ENCODE measurements at places on chromosomes 2 and 18.

DNA sequence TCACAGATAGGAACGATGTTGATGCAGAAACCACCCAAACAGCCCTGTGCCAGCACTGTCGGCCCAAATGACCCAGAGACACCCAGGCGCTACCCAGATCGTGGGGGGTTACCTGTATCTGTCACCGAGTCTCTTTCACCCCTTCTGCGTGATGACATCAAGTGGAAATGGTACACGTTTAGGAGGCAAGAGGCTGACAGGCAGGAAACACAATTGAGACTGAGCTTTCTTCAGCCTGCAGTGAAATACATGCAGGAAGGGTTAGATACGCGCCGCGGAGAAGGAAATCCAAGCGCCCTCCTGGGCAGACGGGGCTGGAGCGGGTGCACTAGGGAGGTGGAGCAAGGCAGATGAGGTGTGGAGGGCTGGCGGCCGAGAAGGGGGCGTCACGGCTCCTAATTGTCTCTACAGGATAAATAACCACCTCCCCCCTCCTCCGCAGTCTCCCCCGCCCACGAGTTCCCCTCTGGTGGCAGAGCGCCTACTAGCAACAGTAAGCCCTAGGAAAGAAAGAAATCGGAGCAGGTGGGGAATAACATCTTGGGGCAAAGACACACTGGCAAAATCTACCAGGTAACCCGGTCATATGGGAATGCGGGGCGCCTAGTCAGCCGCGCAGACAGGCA, at the start of gene RNF152:
RNF152 (minus strand) TSS at position 325 of the 626 bp plus-strand sequence. CDS start 76,544 bp downstream, outside the sequence.
- no peak for DNase-seq

- DNase-seq = no peak
Measured at GRCh38 chr18:46333431-46334135, 229.4 kb downstream of the HAUS1 start.

DNA sequence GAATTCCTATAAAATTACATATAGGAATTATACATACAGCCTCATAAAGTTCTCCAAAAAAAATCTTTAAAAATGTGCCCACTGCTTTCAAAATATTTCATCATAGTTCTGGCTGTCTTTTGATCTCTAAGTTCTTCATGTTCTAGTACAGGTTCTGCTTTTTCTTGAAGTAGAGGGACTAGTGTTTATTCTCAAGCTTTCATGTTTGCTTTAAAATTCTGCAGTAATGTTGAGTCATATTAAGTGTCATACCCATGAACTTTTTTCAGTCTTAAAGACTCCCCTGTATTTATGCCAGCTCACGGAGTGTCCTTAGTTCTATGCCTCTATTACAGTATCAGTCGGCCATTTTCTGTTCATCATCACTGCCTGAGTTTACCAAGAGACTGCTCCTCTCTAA, 54.8 kb upstream of the CCDC141 start:
- no peak for DNase-seq

GRCh38 chr2:19933351-19933981, 31.7 kb upstream of the TTC32 start:
- DNase-seq = peak; percentile 21

- DNase-seq = no peak
Measured at GRCh38 chr2:12651641-12652040, 65.1 kb upstream of the TRIB2 start.

- no peak for DNase-seq
Measured at GRCh38 chr18:40529478-40529877, 1425.6 kb upstream of the PIK3C3 start.

DNA sequence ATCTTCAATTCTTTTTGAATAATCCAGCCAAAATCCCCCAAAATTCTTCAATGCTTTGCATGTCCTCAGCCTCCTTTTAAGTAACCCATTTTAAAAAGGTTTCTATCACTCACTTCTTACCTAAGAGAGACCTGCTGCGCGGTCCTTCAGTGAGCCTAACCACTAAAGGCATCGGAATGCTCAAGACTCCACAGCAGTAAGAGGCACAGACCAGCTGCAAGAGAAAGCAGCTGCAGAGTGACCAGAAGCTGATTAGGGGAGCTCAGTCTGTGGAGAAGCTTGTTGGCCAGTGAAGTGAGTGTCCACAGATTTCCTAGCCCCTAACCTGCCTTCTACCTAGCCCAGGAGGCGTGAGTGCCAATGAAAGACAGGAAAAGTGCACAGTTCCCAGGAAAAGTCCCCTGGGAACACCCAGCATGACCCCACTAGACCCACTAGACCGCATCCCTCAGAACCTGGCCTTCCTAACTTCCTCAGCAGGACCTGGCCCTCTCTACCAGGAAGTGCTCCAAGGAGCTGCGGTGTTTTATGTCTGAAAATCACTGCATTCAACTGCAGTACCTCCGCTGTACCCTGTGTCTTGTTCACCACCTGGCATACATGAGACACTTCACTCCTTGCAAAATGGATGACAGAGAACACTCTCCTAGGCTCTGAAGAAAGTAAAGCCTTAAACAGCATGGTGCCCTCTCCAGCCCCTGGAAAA, 10.1 kb downstream of the MBOAT2 start:
- DNase-seq = no peak

DNA sequence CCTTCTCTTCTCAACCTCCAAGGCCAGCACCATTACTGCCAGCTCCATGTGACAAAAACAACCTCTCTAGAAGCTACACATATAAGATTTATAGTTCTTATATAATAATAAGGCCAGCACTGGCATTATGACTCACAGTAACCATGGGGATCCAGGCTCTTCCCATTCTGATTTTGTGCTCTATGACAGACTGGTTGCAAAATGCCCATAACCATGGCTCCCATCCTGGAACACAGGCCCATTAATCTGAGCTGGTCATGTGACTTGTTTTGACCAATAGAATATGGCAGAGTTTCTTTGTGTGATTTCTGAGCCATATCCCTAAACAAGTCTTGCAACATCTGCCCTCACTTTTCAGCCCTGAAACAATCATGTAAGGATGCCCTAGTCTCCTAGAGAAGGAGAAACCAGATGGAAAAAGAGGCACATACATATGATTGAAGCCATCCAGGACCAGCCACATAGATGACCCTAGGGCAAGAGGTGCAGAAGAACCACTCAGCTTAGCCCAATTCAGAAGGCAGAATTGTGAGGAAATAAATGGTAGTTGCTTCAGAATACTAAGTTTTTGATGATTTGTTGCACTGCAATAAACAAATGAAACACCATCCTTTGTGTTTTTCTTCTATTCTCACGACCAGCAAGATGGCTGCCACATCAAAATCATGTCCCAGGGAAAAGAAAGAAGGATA, 173.9 kb downstream of the SUCLG1 start:
- no peak for DNase-seq

GRCh38 chr2:151981886-151982285, 117.0 kb downstream of the CACNB4 start:
- DNase-seq = no peak

Measured in AG09309 (cell line).